Fibroblast of skin of left biceps (primary cell): ENCODE measurements at places on chromosomes 6 and 20.

GRCh38 chr6:167739721-167740475, 86.8 kb upstream of the AFDN start:
- DNase-seq, result no peak

DNA sequence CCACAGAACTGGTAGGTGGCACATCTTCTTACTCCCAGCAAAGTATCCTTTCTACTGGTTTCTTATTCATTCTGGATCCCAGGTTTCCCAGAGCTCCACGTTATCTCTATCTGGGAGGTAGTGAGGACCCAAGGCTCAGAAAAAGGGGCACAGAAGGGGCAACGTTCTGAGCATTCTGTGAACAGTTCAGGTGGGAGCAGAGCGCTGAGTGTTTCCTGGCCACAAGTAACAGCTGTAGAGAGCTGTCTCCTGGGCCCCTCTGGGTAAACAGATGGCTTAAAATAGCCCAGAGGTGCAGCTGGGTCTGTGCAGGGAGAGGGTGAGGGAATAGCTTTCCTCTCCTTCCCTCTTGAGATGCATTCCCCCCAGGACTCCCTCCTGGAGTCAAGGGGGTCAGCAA, 2.1 kb downstream of the APOBEC2 start:
- no peak for DNase-seq

DNA sequence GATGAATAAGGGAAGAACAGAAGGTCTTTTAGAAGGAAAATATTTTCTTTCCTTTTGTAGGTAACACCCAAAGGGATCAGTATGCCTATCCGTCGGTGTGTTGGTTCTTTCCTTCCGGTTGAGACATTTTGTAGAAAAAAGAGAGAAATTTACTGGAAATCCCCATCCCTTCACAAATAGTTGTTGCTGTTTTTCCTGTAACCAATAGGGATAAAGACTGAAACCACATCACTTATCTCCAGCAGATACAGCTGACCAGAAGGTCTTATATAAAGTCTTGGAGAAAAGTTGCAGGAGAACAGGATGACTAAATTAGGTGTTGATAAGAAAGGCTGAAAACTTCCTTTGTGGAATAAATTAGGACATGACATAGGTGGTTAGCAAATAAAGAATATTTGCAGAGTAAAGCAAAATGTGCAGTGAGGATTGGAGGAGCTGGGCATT, 14.8 kb upstream of the HLA-DRB1 start:
- no peak for DNase-seq

GRCh38 chr6:130376936-130377335, 11.1 kb downstream of the TMEM200A start:
- no peak for DNase-seq

DNA sequence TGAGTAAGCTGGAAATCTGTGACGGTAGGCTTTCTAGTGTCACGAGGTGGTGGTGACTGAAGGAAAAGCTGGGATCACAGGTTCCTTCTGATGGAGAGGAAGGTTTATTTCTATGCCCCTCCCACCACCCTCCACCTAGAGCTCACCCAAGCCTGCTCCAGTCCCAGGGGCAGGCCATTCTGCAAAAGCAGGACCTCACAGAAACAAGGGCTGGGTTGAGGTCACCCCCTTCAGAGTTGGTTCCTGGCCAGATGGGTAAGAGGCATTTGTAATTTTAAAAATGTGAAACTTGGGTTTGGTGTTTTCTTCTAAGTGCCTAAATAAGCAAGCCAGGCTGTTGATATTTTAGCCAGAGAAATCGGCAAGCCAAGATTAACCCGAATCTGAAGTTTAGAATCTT, 46.6 kb downstream of the KCTD20 start:
- no peak for DNase-seq

- peak; percentile 87 for DNase-seq
Measured at GRCh38 chr6:3517350-3517749, 60.5 kb upstream of the SLC22A23 start.

- DNase-seq, result no peak
Measured at GRCh38 chr20:54237116-54237943, 29.4 kb downstream of the PFDN4 start.

GRCh38 chr20:15563836-15564235, 1009.4 kb downstream of the KIF16B start:
- DNase-seq, result no peak

- no peak for DNase-seq
Measured at GRCh38 chr20:38755324-38755910, 7.2 kb downstream of the ACTR5 start.

GRCh38 chr6:44457596-44457995, 70.1 kb downstream of the CDC5L start:
- no peak for DNase-seq

- DNase-seq, result no peak
Measured at GRCh38 chr6:31719001-31719400, 2.5 kb downstream of the LY6G6C start.
